Activated naive CD4-positive, alpha-beta T cell treated with anti-CD3 and anti-CD28 coated beads, Interleukin-2, amount 50 U/mL, for 16 hours (primary cell): ENCODE measurements at places on chromosomes 12 and 14.
A peak's percentile ranks its signal among the peaks of the same experiment; 100 is the strongest.

- no peak for DNase-seq
These were observed 60.7 kb upstream of the TBX3 start for GRCh38 chr12:114744691-114745090.

DNA sequence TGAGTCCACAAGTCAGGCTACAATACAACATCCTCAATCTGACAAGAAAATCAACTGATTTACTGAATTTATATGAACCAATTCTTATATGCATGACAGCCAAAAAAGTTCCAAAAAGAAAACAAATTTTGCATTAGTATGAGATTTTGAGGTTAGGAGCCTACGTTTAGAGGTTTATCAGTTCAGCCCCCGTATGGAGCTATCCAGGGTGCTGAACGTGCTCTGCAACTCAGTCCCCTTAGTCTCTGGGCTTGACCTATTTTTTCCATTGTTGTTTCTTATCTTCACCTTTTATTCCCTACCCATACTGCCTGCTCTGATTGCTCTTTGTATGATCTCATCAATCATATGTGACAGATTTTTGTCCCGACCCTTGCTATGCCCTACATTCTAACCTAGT, 693.0 kb downstream of the NRXN3 start:
- DNase-seq = no peak

GRCh38 chr12:75437564-75437963, 43.0 kb upstream of the GLIPR1 start:
- no peak for DNase-seq

DNA sequence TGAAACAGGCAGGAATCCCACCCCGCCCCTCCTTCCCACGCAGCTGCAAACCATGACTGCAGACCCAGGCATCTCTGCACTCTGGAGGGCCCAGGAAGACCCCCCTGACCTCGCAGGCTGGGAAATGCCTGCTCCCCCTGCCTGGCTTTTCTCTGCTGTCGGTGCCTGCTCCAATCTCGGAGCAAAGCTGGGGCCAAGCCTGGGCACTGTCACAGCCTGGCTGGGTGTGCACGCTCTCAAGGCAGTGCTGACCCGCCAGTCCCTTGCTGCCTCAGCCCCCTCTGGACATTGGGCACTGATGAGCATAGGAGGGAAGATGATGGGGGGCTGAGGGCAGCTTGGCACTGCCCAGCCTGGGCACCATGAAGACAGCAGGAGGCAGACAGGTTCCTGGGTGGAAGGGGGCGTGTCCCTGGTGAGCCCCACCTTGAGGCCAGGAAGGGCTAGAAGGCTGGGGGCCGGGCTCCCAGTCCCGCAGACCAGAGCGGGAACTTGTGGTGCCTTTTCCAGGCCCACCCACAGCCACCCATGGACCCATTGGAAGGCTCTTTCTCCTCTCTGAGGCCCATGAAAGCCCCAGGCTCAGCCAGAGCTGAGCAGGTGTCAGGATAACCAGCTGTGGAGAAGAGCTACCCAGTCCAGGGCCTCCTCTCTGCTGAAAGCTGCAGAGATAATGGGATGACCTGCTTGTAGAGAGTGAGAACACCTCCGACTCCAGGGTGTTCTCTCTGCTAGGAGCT, 10.7 kb upstream of the ZNF605 start:
- no peak for DNase-seq

DNA sequence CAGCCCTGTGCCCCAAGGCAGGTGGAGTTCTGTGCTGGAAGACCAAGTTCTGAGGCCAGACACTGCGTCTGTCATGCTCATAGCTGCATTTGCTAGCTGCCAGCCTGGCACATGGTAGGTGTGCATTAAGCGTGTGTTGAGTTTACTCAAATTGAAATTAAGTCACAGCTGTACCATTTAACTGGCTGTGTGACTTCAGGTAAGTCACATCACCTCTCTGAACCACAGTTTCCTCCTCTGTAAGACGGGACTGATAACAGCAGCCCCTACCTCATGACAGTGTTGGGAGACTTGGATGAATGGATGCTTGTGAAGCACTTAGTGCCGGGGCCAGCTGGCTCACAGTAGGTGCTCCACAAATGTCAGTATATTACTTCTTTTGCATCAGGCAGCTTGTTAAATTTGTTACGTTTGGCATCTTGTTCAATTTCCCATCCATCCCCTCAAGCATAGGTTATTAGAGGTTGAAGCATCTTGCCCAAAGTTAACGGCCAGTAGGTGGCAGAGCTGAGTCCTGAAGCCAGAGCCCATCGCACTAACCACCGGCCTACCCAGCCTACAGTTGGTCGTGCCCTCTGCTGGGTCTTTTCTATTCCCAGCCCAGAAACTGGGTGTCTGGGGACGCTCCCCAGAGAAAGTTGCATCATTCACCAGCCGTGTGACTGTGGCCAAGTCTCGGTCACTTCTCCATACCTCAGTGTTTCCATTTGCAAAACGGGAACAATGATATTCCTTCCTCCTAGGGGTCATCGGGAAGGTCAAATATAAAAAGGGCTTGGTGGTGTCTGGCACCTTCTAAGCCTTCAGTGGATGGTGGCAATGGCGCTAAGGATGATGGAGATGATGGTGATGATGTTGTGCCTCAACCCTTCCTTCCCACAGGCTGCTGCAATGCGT, 4.5 kb downstream of the DAO start:
- peak; percentile 71 for DNase-seq

DNA sequence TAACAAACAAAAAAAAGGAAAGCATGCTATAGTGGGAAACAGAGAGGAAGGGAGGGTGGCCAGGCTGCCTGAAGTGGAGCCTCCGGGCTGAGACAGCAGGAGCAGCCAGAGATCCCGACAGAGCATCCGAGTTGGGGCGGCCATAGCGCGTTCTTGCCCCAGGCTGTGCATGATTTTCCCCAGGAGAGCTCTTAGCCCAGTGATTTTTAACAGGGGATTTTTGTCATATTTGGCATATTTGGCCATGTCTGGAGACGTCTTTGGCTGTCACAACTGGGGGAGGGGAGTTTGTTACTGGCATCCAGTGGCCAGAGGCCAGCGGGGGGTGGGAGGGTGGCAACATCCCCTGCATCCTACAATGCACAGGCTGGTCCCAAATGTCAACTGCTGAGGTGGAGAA, 23.6 kb downstream of the BDKRB1 start:
- DNase-seq = no peak

DNA sequence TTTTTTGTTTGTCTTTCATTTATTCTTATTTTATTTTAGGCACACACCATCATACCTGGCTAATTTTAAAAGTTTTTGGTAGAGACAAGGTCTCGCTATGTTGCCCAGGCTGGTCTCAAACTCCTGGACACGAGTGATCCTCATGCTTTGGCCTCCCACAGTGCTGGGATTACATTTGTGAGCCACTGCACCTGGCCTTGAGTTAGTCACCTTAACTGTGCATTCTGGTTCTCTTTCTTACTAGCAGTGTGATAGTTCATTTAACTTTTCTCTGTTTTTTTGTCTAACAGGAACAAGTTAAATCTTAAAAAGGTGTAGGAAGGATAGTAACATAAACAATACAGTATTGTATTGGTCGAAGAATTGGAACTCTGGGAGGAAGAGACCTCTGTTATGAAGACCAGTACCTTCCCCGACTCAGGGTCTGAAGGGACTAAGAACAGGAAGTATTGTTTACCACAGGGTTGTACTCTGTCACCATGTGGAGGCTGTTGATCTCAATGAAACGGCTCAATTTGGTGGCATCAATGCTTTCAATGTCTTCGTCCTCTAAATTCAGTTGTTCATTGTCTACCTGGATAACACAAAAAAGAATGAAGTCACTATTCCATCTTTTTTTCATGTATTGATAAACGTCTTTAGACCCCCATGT, 17.7 kb downstream of the ERP27 start:
- DNase-seq = no peak

- no peak for DNase-seq
These were observed 398.1 kb downstream of the NOVA1 start for GRCh38 chr14:26199590-26200370.

DNA sequence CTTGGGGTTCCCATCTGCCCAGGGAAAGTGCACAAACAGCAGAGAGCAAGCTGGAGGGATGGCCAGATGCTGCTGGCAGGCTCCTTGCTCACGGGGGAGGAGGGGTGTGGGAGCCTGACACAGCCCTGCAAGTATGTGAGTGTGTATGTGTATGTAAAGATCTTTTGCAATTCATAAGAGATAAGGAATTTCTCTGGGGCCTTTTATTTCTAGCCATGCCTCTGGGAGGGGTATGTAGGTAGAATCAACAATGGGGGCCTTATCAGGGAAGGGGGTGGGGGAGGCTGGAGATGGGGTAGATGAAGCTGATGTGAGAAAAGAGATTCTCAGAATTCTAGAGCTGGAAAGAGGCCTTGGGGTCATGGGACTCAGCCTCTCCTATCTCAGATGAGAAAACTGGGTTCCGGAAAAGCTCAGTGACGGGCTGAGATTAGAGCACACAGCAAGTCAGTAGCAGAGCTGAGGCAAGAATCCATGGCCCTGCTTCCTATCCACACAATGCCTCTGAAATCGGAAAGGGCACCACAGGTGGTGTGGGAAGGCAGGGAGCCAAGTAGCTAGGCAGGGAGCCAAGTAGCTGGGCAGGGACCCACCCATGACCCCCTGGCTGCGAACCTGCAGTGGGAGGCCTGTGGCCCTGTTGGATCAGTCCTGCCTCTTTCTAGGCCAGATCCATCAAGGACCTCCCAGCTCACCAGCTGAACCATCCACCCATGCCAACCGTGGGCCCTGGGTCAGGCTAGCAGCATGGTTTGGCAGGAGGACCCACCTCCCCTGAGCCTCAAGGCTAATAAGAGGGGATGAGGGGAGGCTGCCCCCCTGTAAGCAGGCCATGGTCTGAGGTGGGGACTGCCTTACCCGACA, 54.7 kb downstream of the PLEKHG3 start:
- no peak for DNase-seq

DNA sequence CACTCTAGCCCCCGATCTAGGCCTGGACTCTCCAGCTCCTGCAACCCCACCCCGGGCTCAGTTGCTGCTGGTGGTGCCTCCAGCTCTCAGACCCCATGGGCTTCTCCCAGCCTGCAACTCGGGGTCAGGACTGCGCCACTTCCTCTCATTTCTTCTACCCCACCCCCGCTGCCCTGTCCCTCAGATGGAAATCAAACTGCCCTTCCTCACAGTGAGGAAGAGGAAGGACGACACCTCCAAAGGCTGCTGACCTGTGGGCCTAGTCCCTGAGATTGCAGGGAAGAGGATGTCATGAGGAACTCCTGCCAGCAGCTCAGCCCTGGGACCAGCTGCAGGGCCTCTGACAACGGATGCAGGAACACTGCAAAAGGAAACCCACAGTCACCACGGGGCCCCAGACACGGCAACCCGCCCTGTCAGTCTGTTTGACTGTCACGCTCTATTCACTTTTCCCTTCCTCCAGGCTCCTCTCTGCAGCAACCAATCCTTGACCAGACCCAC, 29.3 kb upstream of the PNMA1 start:
- peak; percentile 55 for DNase-seq

- DNase-seq = no peak
These were observed 248.5 kb downstream of the DUSP6 start for GRCh38 chr12:89103831-89104230.

DNA sequence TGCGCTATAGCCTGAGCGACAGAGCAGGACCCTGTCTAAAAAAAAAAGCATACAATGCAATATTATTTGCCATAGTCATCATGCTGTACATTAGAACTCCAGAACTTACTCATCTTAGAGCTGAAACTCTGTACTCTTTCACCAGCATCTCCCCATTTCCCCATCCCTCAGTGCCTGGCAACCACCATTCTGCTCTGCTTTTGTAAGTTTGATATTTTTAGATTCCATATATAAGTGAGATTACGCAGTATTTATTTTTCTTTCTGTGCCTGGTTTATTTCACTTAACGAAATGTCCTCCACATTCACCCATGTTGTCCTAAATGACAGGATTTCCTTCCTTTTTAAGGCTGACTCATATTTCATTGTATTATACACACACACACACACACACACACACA, 121.8 kb downstream of the BBS10 start:
- DNase-seq = no peak

DNA sequence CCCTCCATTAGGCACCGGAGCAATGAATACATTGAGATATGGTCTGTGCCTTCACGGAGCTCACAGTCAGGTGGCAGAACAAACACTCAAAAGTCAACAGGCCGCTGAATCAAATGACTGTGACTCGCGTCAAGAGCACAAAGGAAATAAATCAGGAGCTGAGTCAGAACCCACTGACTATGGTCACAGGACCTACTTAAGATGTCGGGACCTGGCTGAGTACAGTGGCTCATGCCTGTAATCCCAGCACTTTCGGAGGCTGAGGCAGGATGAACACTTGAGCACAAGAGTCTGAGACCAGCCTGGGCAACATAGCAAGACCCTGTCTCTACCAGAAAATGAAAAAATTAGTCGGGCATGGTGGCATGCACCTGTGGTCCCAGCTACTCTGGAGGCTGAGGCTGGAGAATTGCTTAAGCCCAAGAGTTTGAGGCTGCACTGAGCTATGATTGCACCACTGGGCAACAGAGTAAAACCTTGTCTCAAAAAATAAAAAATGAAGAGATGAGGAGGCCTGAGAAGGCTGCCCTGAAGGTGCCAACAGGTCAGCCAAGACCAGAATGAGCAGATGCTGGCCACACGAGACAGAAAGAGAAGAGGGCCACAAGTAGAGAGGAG, 19.9 kb downstream of the TMEM233 start:
- no peak for DNase-seq

DNA sequence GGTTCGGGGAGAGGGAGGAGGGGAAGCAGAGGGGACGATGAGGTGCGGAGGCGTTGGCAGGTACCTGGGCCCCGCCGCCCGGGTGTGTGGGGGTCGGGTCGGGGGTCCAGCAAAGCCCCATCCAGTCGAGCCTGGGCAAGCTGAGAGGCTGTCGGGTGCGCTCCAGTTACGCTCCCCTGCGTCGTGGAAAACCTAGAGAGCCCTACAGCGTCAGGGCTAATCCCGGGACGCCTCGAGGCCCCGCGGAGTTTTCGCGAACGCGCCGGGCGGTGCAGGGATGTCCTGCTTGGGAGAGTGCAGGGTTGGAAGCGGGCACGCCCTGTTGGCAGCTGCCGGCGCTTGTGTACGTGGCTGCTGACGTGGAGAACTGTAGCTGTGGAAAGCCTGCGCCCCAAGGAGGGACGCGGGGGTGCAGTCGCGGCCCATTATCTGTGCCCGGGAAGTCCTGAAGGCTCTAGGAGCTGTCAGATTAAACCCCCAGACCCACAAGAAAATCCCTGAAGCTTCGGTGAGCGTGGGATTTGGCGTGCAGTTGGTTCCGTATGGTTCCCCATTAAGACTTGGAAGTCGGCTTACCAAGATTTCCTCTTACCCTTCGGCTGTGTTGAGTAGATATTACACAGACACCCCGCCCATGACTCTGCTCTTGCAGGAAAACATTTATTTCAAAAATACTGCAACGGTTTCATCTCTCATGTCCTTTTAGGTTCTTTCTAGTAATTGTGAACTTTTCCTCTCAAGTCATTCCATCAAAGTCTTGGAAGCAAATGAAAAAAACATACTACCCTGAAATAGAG, 11.3 kb upstream of the SLC38A2 start:
- peak; percentile 76 for DNase-seq

- no peak for DNase-seq
These were observed 729 bp upstream of the GAPDH start for GRCh38 chr12:6533653-6533922.
